ENCODE measurements at places on chromosomes 5 and 9.

DNA sequence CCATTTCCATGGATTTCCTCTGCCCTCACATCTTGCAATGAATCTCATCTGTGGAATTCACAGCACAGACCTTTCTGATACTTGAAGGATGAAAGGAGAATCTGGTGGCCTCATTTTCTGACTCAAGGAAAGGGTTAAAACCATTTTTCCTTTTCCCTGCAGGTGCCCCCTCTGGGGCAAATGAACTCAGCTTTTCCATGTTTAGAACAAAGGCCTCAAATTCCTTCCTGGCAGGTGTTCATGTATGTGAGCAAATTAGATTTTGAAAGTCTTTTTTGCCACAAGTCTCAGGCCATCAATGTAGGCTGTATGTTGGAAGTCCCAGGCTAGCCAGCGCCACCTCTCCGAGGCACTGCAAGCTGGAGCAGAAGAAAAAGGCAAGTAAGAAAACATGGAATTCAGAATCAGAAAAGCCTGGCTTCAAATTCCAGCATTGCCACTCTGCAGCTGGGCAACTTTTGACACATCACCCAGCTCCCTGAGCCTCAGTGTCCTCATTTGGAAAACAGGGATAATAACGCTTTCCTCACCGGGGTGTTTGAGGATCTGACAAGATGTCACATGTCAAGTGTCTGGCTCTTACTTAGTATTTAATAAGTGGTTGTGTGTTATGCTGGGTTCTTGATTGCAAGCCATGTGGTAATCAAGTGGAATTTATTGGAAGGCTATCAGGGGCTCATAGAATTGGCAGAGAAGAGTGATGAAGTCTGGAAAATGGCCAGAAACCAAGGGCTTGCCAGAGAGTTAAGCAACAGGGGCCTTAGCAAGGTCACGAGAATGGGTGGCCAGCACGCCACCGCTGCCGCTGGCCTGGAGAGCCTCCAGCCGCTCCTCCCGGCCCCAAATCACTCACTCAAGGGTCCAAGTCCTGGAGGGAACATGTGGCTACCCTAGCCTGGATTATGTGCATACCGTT is 48.4 kb upstream of the SMIM23 start:
- no peak for DNase-seq

DNA sequence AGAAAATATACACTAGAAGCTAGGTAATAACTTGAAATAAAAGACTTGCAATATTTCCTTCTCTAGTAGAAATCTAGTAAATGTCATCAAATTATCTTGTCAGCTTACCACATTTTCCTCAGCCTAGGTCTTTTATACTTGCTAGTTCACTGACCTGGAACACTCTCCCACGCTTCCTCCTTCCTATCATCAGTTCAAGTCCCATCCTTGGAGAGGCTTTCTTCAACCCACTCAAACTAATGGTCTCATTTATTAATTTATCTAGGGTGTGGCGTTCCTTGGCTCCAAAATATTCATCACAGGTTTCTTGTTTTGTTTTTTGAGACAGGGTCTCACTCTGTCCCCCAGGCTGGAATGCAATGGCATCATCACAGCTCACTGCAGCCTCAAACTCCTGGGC is 2.9 kb downstream of the FAM13B start:
- DNase-seq: no peak

GRCh38 chr5:178994580-178995340 is at the start of gene GRM6:
Gene GRM6, minus strand, starts transcription at chr5:178995320. Its CDS starts 376 bp downstream, at chr5:178994944.
- no peak for DNase-seq

DNA sequence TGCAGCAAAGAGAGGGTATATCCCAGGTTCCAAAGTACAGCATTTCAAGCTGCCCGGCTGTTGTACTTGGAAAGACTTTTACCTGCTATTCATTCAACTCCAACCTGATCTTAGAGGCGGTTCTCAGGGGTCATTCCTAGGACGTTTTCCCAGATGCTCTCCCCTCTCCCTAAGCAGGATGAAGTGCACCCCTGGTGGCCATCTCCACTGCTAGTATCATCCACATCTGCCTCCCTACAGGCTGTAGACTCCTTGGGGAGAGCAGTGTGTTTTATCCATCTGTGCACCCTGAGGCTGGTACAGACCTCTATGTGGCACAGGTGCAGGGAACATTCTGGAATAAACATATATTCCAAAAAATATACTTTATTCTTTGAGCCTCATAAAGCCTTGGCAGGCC is 56.8 kb downstream of the PTPN3 start:
- peak; percentile 22 for DNase-seq

GRCh38 chr5:5666369-5666768 is 243.9 kb downstream of the ICE1 start:
- no peak for DNase-seq

- no peak for DNase-seq
Observed at GRCh38 chr9:95468791-95469190, 48.0 kb downstream of the PTCH1 start.

DNA sequence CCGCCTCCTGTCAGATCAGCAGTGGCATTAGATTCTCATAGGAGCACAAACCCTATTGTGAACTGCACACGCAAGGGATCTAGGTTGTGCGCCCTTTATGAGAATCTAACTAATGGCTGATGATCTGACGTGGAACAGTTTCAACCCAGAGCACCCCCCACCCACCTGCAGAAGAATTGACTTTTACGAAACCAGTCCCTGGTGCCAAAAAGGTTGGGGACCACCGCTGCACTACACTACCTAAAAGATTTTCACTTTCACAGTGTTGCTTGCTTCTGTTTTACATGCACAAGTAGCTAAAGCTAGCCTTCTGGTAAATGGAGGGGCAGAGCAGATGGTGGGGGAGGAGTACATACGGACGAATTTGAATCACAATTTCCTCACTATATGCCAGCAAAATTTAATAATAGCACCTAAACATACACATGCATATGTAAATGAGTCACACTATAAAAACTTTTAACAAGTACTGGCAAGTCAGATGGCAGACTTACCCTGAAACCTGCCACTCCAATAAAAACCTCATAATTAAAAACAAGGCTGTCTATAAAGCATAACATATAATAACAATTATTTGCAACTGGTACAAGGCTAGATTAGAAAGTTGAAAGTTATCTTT is 24.0 kb upstream of the CDKN2B start:
- no peak for DNase-seq

DNA sequence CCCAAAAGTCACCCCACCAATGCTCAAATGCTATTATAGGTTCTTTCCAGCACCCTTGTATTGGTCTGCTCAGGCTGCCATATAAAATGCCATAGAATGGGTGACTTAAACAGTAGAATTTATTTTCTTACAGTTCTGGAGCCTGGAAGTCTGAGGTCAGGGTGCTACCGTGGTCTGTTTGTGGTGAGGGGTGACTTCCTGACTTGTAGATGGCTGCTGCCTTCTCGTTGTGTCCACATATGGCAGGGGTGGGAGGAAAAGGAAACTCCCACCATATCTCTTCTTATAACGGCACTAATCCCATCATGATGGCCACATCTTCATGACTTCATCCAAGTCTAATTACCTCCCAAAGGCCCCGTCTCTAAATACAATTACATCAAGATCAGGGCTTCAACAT is 257.8 kb upstream of the TARS1 start:
- no peak for DNase-seq

GRCh38 chr5:92372766-92373165 is 989.6 kb upstream of the ARRDC3 start:
- no peak for DNase-seq
